ENCODE measurements at places on chromosomes 5 and 9. TPM values are rescaled to one million over a fixed set of nuclear protein-coding genes. Genes with fewer than 3 reads are reported as not detected.

Gene AMBP
- 1.2 TPM for total RNA-seq

Gene CATSPER3
- total RNA-seq, result 0.61 TPM

Gene LHX3
- total RNA-seq, result not detected

Gene DOK3
- 15.6 TPM for total RNA-seq

Gene CD74
- total RNA-seq, result 1,061 TPM

Gene PCDHGC4
- 3.1 TPM for total RNA-seq

Gene KIF20A
- total RNA-seq, result 1.1 TPM

Gene GPR151
- not detected for total RNA-seq

Gene LHFPL2
- 48.4 TPM for total RNA-seq

Gene ASPN
- 1.4 TPM for total RNA-seq

Gene ANKRD18A
- total RNA-seq, result 6.7 TPM

Gene DND1
- total RNA-seq, result 0.60 TPM

Gene CTXN3
- not detected for total RNA-seq

Gene CYLC2
- total RNA-seq, result not detected

Gene TUSC1
- total RNA-seq, result 9.2 TPM

Gene PDE8B
- 10.6 TPM for total RNA-seq

Gene SLC34A1
- not detected for total RNA-seq

Gene MARCHF3
- 17.0 TPM for total RNA-seq

Gene NUTM2F
- not detected for total RNA-seq

Gene TMEM250
- total RNA-seq, result 47.9 TPM

Gene UBE2QL1
- 0.51 TPM for total RNA-seq

Gene RASEF
- total RNA-seq, result 12.4 TPM

Gene SGCD
- total RNA-seq, result 20.9 TPM

Gene FOXE1
- total RNA-seq, result 0.06 TPM

Gene B4GALT1
- 58.8 TPM for total RNA-seq

Gene NEUROG1
- not detected for total RNA-seq

Gene SPOCK1
- total RNA-seq, result 0.48 TPM

Gene IFNA8
- total RNA-seq, result not detected

Gene GPR21
- 6.1 TPM for total RNA-seq

Gene KCTD16
- total RNA-seq, result 0.63 TPM

Gene PRDM9
- total RNA-seq, result not detected

Gene MTAP
- total RNA-seq, result 26.4 TPM

Gene LRRC19
- total RNA-seq, result not detected

Gene HDAC3
- total RNA-seq, result 52.3 TPM

Gene IL12B
- total RNA-seq, result not detected

Gene SHOC1
- total RNA-seq, result 0.48 TPM

Gene PCDHA5
- 0.46 TPM for total RNA-seq

Gene F2RL2
- 0.49 TPM for total RNA-seq

Gene PIP5K1B
- total RNA-seq, result 20.4 TPM

Gene PCDHGB3
- total RNA-seq, result 7.9 TPM

Gene EQTN
- total RNA-seq, result 1.5 TPM

Gene CCDC171
- 3.8 TPM for total RNA-seq

Gene TMEM267
- total RNA-seq, result 16.5 TPM

Gene OR1J2
- total RNA-seq, result not detected

Gene TEK
- total RNA-seq, result 76.1 TPM

Measured in lung (tissue), 17 donors.